ENCODE measurements at places on chromosomes 1 and 21.

DNA sequence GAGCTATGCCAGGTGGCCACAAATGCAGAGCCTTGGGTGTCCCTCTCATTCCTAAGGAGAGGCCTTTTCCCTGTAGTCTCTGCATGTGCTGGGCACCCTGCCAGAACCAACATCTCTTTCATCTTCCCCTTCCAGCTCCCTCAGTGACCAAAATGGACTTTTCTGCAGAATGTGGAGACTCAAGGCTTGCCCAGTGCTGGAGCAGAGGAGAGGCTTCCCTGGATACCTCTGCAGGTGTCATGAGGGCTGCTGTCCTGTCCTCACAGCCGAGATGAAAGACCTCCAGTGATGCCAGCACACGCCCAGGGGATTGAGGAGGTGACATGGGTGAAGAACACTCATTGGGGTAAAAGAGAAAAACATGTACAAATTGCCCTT is 347.0 kb upstream of the AJAP1 start:
- no peak for DNase-seq

DNA sequence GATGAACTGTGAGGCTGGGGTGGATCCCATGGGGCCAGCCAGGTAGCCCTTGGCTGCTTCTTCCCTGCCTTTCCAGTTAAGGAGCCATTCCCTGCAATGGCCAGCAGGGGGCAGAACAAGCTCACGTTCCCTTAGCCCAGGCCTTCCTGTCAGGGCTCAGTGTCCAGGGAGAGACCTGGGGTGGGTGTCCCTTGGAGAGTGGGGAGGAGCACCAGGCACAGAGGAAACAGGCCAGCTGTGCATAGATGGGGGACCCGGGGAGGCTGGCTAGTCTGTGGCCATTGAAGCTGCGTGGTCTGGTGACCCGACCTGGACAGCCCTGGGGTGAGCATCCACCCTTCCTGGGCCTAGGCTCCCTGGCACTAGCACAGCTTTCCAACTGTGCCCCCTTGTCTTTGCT is 13.2 kb upstream of the EPS8L3 start:
- peak; percentile 84 for DNase-seq

DNA sequence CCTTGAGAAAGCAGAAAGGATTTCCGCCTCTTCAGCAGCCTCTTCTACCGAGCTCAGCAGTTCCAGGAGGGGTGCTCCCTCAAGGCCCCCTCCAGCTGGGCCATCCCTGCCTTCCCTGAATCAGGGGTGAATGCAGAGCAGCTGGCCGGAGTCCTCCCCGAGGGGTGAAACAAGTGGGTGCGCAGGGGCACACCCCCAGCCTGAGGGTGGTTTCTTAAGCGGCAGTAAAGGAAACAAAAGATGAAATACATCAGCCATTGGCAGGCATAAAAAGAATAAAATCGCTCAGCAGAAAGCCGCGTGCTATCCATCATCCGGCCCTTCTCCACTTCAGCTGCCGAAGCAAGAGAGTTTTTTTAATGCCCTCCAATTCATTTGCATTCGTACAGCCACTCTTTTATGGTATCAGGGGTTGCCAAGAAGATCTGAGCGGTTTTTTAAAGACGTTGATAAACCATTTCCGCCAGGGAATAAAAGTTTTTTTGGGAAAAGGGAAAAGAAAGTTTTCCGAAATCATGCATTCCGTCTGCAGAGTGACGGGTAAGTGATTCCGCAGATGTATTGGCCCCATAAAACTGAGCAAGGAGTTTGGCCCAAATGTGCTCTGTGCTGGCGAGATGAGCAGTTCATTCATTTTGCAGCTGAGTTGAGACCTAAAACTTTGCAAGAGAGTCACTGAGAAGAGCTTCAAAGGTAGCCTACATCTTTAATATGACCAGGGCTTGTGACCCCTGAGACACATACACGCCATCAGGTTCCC is 73.7 kb upstream of the ZC3H12A start:
- no peak for DNase-seq

DNA sequence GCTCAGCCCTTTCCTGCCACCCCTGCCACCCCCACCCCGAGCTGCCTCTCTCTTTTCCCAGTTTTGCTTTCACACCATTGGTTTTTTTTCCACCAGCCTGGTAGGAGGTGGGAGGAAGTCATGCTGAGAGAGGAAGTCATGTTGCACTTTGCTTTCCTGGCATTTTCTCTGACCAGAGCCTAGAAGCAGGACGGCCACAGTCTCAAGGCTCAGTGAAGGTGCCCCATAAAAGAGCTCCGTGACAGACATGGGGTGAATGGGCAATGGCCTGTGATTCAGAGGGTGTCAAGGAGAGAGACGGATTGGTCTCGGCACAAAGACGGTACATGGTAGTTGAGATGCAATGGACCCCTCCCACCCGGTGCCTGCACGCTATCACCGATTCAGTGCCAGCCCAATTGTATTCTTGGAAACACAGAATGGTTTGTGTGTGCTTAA is 42.1 kb upstream of the DMRTB1 start:
- DNase-seq, result no peak

- no peak for DNase-seq
These were observed 1.2 kb downstream of the ELK4 start for GRCh38 chr1:205630651-205631009.

GRCh38 chr1:207808322-207808705 is 56.5 kb downstream of the CD46 start:
- DNase-seq, result no peak

- DNase-seq, result peak; percentile 12
These were observed 13.6 kb upstream of the CDK11B start for GRCh38 chr1:1672181-1672965.

- no peak for DNase-seq
These were observed 5.2 kb downstream of the ZNF678 start for GRCh38 chr1:227568593-227568992.

DNA sequence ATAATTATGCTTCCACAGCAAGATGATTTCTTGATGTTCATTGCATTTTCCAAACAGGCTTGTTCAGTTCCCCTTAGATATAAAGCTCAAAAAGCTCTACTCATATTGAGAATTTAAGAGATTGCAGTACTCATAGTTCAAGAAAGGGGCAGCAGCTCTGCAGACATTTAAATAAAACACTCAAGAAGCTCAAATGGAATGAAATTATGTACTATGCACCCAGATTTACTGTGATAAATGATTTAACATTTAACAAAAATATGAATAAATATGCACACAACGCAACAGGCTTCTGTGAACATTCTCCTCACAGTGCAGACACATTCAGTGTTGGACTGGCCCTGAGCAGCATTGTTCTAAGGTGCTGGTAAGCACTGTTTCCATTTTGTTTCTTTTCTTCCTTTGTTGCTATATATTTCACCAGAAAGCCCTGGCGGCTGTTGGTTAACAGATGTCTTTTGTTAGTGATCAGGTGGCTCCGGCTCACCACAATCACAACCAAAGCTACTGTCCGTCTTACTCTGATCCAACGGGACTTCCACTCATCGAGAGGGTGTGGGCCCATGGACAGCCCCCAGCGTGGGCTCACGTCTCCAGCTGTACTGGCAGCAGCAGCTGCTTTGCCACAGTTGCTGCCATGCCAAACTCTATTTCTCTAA is 1440.3 kb downstream of the NCAM2 start:
- DNase-seq, result no peak

- no peak for DNase-seq
These were observed 20.3 kb upstream of the BMP8B start for GRCh38 chr1:39808784-39809517.

Data from GM13977 (cell line).